Liver (tissue), 10 donors: ENCODE measurements at places on chromosomes 7 and 10.

DNA sequence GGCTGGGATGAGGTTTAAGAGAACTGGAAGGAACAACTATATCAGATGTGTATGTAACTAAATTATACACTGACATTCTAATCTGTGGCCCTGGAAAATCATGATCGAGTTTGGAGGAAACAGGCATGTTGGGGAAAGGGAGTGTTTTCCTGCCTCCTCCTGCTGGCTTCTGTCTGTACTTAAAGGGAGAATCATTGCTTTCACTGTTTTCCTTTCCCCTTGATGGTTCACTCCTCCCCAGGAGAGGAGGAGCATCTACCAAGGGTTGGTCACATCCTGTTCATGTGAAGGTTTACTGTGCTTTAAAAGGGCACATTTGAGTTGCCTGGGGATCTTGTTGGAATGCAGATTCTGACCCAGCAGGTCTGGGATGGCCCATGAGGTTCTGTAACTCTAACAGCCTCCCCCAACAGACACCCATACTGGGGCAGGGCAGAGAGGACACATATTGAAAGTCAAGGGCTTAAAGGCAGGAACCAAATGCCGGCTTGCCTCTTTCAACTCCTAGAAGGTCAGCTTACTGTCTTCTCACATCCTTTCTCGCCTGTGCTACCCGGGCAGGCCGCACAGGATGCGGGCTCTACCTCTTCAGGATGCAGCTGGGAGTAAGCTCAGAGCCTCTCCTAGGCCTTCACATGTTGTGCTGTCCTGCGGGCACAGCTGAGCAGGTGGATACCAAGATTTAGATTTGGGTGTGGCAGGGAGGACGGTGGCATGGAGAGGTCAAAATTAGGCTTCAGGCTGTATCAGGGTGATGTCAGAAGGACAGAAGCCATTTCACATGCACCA lies 694.8 kb downstream of the KCNMA1 start:
- DNase-seq = no peak

GRCh38 chr7:46233585-46234329 lies 312.7 kb upstream of the IGFBP3 start:
- DNase-seq = no peak

GRCh38 chr7:81075150-81075549 lies 156.3 kb upstream of the SEMA3C start:
- DNase-seq = no peak

DNA sequence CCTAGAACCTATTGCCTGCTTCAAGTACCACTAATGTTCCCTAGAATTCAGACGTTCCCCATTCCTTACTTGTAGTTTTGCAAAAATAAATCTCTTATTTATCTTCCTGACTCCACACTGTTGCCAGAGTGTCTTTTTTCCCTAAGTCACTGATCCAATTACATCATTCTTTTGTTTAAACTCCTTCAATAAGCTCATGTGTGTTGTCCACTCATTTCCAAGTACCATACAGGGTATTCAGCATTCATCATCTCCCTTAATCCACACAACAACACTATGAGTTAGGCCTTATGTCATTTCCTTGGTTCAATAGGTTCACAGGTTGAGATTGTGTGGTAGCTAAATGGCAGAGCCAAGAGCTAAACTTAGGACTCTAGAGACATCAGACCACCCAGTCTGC lies 119.9 kb upstream of the RHOBTB1 start:
- DNase-seq = no peak
